ENCODE measurements at places on chromosomes 5 and 9.
A peak's percentile ranks its signal among the peaks of the same experiment; 100 is the strongest.

- no peak for DNase-seq
Observed at GRCh38 chr5:160023908-160024630, 15.1 kb downstream of the TTC1 start.

DNA sequence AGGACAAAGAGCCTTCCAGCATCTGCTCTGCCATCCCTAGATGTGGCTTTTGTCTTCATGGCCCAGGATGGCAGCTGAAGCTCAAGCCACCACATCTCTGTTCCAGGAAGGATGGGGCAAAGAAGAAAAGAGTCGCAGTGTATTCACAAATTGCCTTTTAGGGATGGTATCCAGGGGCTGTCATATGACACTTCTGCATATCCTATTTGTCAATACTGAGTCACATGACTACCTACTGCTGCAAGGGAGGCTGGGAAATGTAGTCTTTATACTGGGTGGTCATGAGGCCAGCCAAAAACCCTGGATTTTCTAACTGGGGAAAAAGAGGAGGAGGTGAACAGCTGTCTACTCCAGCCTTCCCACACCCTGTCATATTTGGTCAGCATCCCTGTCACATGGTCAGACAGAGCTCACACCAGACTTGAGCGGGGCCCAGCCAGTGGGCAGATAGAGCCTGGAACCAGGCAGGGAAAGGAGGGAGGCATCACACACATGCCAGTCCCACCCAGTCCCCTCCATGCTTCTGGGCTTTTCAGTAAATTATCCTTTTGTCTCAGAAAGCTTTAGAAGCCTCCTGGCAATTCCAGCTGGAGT is 52.0 kb downstream of the OLFM1 start:
- no peak for DNase-seq

GRCh38 chr5:32733590-32734340 is 22.6 kb downstream of the NPR3 start:
- peak; percentile 13 for DNase-seq

GRCh38 chr5:146574713-146575112 is 58.7 kb upstream of the GPR151 start:
- DNase-seq, result no peak

- peak; percentile 53 for DNase-seq
Observed at GRCh38 chr5:35182910-35183535, 47.3 kb downstream of the PRLR start.

GRCh38 chr5:157914151-157914788 is 55.3 kb upstream of the CLINT1 start:
- DNase-seq, result no peak

- DNase-seq, result peak; percentile 78
Observed at GRCh38 chr9:128921881-128922763, 1.3 kb downstream of the PHYHD1 start.

GRCh38 chr5:139796061-139796806 is 626 bp downstream of the PSD2 start:
- DNase-seq, result no peak

GRCh38 chr9:82679472-82679871 is 383.5 kb downstream of the RASEF start:
- no peak for DNase-seq

DNA sequence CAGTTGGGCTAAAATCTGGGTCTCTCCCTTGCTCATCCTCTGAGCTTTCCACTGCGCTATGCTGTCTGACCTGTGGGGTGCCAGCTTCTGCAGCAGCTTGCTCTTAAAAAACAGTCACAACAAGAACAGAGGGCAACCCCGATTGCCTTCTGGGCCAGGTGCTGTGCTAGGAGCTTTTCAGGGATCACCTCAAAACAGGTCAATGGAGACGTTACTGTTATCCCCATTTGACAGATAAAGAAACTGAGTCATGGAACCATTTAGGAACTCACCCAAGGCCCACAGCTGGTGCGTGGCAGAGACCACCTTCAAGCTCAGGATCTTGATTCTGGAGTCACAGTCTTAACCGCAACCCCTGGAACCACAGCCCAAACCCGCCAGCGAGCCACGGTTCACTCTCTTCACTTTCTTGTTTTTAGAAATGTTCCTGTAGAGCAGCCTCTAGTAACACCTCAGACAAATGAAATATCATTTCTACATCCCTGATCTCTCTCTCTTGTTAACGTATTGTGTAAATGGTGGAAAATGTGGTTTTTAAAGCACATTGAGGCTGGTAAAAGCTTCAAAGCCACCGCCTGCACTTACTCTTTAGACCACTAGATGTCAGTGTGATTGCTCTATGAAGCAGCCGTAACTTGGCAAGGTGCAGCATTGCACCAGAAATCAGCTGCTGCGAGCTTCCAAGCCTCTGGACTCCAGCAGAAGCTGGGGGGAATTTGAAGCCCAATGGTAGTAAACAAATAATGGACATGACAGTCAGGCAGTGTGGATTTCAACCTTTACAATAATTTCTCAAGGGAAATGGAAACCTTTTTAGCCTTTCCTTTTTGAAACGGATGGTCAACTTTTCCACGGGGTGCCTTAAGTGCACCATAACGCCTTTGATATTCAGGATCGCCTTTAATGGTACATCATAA is 1.7 kb downstream of the FYB1 start:
- DNase-seq, result peak; percentile 94

GRCh38 chr5:172315587-172316493 is 32.3 kb upstream of the UBTD2 start:
- DNase-seq, result no peak

GRCh38 chr5:102664616-102665335 is 90.3 kb upstream of the PAM start:
- DNase-seq, result no peak

GRCh38 chr5:169814522-169814921 is 165.8 kb downstream of the INSYN2B start:
- DNase-seq, result no peak

- DNase-seq, result peak; percentile 76
Observed at GRCh38 chr9:124758061-124758460, 13.1 kb downstream of the NR6A1 start.

- no peak for DNase-seq
Observed at GRCh38 chr5:143582176-143582575, 178.7 kb upstream of the NR3C1 start.

GRCh38 chr9:73118898-73119554 is 32.6 kb upstream of the ANXA1 start:
- no peak for DNase-seq

DNA sequence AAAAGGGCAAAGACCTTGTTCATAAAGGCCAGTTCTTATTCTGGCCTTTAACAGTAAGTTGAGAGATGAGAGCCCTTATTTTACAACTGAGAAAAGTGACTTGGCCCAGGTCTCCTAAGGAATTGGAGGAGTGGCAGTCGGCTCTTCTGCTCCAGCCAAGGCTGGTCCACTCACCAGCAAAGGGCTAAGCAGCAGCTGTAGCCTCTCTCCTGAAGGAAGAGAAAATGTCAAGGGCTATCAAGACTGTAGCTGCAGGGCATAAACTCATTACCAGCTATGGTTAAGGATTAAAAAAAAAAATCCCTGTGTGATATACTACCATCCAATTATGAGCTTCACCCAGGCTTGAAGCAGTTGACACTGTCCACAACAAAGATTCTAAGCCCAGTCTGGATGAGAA is 138.6 kb upstream of the RAD23B start:
- no peak for DNase-seq
